ENCODE measurements at places on chromosomes 4 and X. TPM values are rescaled to one million over a fixed set of nuclear protein-coding genes. Genes with fewer than 3 reads are reported as not detected.

APOO gene
- total RNA-seq, result 5.4 TPM

STEEP1 gene
- 40.2 TPM for total RNA-seq

UGT2B17 gene
- total RNA-seq, result not detected

MAGEA8 gene
- total RNA-seq, result not detected

CLIC2 gene
- 3.9 TPM for total RNA-seq

KCNIP4 gene
- total RNA-seq, result not detected

UNC5C gene
- total RNA-seq, result 0.28 TPM

RIBC1 gene
- total RNA-seq, result 0.74 TPM

GC gene
- not detected for total RNA-seq

VSIG1 gene
- total RNA-seq, result under 0.01 TPM

PPBP gene
- not detected for total RNA-seq

FDCSP gene
- not detected for total RNA-seq

RBM47 gene
- 2.5 TPM for total RNA-seq

EPGN gene
- total RNA-seq, result 4.8 TPM

PDGFRA gene
- total RNA-seq, result 502 TPM

SPACA5 gene
- not detected for total RNA-seq

APELA gene
- not detected for total RNA-seq

ADH7 gene
- not detected for total RNA-seq

CCNB3 gene
- total RNA-seq, result 0.09 TPM

ARAP2 gene
- total RNA-seq, result 1.3 TPM

CT47B1 gene
- not detected for total RNA-seq

TEX11 gene
- 0.09 TPM for total RNA-seq

NHS gene
- 1.2 TPM for total RNA-seq

PAGE4 gene
- not detected for total RNA-seq

PNMA6F gene
- total RNA-seq, result not detected

TRPC3 gene
- total RNA-seq, result 2.0 TPM

IL2 gene
- total RNA-seq, result not detected

FAM9C gene
- under 0.01 TPM for total RNA-seq

PORCN gene
- 10.0 TPM for total RNA-seq

PARM1 gene
- 2.0 TPM for total RNA-seq

TCEAL2 gene
- total RNA-seq, result 0.28 TPM

CXCL8 gene
- 29.5 TPM for total RNA-seq

FHIP1A gene
- 0.43 TPM for total RNA-seq

CAPN6 gene
- total RNA-seq, result not detected

TBL1X gene
- 11.4 TPM for total RNA-seq

C4orf17 gene
- total RNA-seq, result not detected

SPIN2A gene
- 0.57 TPM for total RNA-seq

SYP gene
- 0.18 TPM for total RNA-seq

TEX13D gene
- not detected for total RNA-seq

PPARGC1A gene
- 0.43 TPM for total RNA-seq

ALPK1 gene
- total RNA-seq, result 25.7 TPM

EDNRA gene
- 8.0 TPM for total RNA-seq

ODAPH gene
- total RNA-seq, result not detected

FAM149A gene
- total RNA-seq, result 7.0 TPM

DCAF8L2 gene
- total RNA-seq, result under 0.01 TPM
